HFFc6 (cell line): ENCODE measurements at places on chromosomes 16 and 17. TPM values are rescaled to one million over a fixed set of nuclear protein-coding genes. Genes with fewer than 3 reads are reported as not detected.

DNA sequence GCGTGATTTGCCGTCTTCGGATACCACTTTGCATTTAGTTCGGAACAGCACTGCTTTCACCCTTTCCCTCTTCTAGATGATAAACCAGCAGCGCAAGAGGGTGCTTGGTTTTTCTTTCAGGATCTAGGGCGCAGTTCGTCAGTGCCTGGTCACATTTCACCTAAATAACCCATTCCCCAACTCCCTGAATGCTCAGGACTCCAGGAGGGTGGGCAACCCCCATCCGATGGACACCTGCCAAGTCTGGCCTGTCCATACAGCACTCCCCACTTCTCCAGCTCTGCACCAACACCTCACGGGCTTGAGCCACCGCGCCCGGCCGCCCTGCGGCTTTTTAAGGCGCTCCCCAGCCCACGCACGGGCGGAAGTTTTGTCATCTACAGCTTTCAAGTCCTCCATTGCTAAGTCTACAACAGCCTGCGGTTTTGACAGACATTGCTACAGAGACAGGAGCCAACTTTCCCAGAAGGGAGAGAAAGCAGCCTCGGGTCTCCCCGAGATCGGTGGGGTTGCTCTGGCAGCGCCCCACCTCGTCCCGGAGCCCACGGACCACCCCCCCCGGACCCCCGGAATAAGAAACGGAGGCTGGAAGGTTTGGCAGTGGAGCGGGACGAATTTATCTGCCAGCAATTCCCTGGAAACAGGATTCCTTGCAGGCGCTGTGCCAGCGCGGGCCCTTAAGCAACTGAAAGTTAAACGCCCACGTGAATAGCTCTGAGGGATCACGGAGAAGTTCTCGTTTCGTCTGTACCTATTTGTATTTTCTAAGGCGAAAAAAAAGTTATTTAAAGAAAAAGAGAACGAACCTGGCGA, 38.6 kb upstream of the SLFN13 start:
- DNase-seq = peak; percentile 9

DNA sequence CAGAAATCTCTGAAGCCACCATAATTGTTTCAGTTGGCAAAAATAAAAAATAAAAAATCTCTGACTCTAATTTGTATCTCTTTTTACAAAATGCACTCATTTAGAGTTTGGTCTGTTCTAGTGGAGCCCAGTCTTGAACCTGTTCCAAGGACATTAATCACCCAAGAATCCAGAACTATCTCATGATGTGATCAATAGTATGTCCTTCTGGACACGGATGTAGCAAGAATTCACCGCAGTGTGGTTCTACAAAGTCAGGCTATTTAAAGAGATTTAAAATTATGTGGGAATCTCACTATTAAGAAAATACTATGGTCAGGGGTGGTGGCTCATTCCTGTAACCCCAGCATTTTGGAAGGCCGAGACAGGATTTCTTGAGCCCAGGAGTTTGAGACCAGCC, 21.8 kb upstream of the ANKFN1 start:
- no peak for DNase-seq

GRCh38 chr16:84907575-84907974, 87.8 kb downstream of the CRISPLD2 start:
- no peak for DNase-seq

DNA sequence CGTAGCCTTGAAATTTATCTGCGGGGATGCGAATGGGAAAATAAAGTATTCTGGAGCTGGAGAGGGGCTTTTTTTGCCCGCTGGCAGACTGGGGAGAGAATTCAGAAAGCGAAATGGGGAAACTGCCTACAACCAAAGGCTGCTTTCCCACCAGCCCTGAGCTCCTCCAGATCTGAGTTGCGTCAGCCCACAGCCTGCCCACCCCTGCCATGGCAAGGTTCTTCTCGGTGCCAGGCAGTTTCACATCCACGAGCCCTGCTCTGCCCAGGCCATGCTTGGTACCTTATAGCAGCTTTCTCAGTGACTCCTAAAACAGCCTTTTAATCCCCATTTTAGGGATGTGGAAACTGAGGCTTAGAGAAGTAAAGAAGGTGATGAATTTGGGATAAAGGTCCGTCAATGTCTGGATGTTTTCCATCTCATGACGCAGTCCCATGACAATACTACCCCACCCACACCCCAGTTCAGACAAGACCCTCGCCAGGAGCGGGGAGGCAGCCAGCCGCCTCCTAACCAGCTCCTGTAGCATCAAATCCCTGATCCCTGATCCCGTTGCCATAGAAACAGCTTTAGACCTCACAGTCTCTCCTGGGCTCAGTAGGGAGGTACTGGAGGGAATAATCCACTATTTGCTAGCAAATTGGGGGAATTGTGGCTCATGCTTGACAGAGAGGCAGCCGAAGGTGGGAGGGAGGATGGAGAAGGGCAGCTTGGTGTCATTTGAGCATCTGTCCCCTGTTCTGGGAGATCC, 113.5 kb downstream of the MGAT5B start:
- no peak for DNase-seq

DNA sequence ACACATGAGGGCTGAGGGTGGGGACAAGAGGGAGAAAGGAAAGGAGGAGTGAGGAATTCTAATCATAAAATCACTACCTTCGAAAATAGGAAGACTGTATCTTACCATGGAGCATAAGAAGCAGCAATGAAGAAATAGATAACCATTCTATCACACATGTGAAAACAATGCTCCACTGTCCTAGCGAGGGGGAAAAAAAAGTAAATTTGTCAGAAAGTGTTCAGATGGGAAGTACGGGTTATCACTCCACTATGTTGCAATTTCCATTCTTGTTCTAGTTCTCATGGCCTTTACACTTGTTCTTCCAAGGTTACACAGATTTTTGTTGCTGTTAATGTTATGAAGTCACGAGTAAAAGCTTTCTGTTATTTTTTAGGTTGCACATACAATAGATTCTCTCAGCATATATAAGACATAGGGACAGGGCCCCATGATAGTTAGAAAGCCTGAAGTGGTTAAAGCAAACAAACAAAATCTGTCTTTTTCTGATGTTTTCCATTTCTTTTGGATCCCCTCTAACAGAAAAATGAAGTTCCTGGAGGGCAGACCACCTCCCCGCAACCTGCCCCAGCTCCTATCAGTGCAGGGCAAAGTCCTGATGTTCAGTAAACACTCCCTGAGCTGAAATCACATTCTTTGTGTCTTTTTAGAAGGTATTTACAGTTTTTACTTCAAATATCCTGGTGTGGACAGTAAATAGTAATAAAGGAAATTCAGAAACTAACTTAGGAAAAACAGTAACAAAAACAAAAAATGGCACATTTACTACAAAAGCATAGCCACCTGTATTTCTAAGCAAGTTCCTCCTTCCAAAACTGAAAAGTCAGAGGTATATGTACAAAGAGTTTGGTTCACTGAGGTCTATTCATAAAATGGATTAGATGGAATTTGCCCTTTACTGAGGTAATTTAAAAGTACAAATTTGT, 13.7 kb downstream of the MMD start:
- DNase-seq = no peak

DNA sequence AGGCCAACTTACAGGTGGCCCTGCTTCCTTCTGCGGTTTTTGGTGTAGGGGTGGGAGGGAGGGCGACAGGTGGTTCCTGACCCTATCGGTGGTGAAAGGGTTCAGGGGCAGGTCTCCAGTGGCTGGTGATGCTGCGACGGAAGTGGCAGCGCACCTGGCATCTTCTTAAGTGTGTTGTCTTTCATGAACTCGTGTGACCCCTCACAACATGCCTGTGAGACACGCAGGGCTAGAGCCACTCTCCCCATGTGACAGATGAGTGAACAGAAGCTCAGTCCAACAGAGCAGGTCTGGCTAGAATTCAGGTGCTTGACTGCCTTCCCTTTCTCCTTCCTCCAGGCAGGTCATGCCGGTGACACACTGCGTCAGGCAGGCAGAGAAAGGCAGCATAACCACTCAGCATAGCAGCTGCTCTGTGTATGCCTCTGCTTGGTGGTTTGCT, 8.0 kb downstream of the TNFAIP1 start:
- no peak for DNase-seq

DNA sequence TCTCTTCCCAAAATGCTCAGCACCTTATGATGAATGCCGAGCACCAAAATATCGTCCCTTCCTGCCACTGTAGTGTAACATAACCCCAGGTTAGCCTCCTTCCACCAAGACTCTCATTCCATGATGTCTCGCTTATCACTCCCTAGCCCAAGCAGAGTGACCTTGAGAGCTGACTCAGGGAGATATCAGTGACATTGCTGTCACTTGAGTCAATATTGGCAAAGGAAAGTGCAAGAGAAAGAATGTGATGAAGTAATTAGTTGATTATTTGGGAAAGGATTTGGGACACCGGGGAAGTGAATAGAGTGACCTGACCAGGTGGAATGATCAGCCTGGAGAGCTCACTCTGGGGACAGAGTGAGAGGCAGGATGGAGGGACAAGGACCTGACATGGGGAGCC, 2.6 kb upstream of the ANKFN1 start:
- DNase-seq = no peak

DNA sequence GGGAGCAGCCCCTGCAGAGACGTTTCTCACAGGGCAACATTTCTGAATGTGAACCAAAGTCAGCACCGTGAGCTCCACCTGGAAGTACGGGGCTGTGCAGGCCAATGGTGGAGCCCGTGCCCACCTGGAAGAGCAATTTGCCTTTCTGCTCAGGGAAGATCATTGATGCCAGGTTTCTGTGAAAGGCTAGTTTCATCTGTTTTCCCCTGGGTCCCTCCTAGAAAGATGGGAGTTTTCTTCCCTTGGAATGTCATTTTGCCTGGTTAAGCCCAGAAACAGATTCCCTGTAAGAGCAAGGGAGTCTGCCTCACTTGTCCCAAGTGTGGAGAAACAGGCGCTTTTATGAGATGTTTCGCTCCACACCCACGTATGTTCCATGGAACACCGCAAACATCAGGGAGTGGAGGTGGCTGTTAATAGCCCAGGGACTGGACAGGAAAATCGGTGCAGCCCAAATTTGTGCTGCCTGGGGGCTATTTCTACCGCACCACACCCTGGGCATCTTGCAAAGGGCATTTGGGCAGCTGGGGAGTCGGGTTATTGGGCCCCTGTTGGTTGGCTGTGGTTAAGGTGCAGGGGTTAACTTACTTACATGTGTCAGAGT, 2.6 kb downstream of the SLC6A4 start:
- DNase-seq = no peak

DNA sequence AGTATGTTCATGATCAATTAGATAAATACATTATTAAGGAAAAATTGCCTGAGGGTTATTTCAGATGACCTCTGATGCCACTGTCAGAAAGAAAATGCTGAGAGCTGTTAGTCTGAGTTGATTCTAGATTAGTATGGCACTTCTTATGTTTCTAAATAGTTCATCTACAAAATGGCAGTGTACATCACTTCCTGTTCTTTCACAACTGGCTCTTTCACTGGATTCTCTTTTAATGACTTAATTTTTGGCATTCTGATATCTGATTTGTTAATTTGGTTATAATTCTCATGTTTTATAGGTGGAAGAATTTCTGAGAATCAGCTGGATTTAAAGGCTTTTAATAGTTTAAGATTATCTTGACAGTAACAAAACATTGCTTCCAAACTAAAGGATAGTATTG, 3.3 kb downstream of the TAOK1 start:
- no peak for DNase-seq

- peak; percentile 49 for DNase-seq
These were observed 742 bp downstream of the PFN1 start for GRCh38 chr17:4947411-4948165.

DNA sequence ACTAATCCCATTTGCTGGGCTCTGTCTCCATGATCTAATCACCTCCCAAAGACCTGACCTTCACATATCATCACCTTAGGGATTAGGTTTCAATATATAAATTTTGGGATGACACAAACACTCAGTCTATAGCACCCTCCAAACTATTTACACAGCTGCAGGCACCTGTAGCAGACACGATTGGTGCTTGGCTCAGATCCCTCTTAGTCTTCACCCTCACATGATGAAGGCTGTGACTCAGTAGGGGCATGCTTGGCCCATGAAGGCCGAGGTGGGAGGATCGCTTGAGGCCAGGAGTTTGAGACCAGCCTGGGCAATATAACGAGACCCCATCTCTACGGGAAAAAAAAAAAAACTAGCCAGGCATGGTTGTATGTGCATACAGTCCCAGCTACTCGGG, 73.5 kb downstream of the HS3ST2 start:
- DNase-seq = no peak

- no peak for DNase-seq
These were observed 2.7 kb downstream of the WDR45B start for GRCh38 chr17:82645516-82645915.

GRCh38 chr17:13244513-13244912, 226.7 kb upstream of the ELAC2 start:
- DNase-seq = no peak

GRCh38 chr17:55377671-55378275, 43.9 kb downstream of the MMD start:
- no peak for DNase-seq

DNA sequence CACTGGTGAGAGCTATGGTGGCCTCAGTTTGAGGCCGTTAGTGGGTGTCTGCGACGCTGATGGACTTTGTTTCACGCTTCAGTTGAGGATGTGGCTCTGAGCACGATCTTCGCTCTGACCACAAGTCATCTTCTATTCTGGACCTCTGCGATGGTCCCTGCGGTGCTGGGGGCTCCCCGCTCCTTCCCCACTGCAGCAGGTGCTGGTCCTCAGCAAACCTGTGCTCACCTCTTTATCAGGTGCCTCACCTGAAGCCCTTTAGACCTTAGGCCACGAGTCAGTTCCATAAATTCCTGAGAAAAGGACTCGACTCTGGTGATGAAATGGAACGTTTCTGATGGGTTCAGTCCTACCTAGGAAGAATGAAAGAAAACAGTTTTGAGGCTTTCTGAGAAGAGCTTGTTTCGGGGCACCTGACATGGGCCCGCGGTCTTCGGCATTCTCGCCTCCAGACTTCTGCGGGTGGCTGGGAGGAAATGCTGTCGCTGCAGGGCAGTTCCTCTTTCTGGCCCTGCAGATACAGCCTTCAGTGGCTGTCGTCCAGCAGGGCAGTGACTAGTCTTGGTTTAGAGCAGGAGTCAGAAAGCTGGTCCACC, 4.7 kb downstream of the KCTD5 start:
- no peak for DNase-seq

TMEM170A gene
- total RNA-seq = 10.4 to 11.7 TPM (median 10.6 TPM) in 3 replicates

HSD17B2 gene
- total RNA-seq = 0.17 to 4.0 TPM (median 3.4 TPM) in 3 replicates

ALOX15 gene
- total RNA-seq = not detected in 2 replicates

SPATA22 gene
- not detected in 3 replicates for total RNA-seq

SOX8 gene
- total RNA-seq = 0.05 to 0.09 TPM (median 0.08 TPM) in 3 replicates

CD300A gene
- not detected in 3 replicates for total RNA-seq

DERL2 gene
- total RNA-seq = 101 to 105 TPM (median 104 TPM) in 3 replicates

SNAI3 gene
- not detected in 2 replicates for total RNA-seq

KRTAP16-1 gene
- not detected in 3 replicates for total RNA-seq
